ENCODE measurements at places on chromosomes 7 and 10.

DNA sequence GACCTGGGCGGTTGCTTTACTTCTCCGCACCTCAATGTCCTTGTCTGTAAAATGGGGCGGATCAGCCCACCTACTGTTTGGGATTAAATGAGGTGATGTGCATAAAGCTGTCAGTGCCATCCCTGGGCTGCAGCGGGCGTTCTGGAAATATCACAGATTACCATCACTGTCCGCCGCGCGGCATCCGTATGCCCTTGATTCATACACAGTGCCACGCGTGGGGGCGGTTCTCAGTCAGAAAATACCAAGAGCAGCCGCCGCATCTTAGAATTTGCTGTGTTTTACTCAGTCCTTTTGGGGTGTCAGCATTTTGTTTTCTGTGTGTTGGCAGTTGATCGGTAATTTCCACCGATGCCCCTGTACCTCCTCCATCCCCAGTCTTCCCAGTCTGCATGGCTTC, 338.8 kb downstream of the DPP6 start:
- DNase-seq: no peak

GRCh38 chr7:6444516-6445269, 3.1 kb downstream of the DAGLB start:
- peak; percentile 93 for DNase-seq

GRCh38 chr10:48306870-48307710, 613 bp downstream of the MAPK8 start:
- peak; percentile 41 for DNase-seq

DNA sequence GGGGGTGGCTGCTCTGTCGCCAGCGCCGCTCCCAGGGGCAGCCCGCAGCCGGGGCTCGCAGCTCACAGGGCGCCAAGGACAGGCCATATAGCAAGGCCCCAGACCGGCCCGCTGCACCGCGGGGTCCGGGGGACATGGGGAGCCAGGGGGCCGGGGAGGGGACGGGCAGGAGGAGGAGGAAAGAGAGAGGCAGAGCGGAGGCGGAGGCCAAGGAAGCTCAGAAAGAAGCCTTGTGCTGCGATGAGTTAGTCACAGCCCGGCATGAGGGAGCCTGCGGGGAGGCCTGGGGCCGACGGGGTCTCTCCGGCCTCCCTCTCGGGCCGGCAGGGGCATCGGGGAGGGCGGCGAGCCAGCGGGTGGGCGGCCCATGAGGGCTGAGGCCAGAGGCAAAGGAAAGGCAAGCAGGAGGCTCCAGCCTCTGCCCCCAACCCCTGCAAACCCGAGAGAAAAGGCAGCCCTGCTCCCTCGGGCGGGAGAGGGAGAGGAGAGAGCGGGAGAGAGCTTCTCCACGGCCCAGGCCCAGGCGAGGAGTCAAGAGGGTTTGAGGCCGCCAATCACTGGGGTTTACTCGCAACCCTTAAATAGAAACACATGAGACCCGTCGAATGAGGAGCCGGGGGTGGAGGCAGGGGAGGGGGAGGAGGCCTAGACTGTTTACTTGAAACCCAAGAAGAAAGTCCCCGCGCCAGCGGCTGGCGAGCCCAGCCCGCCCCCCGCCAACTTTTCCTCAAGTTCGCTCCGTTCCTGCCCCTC, 167.9 kb downstream of the NEURL1 start:
- DNase-seq: peak; percentile 80

- DNase-seq: no peak
Measured at GRCh38 chr10:103105462-103105861, 87.6 kb downstream of the NT5C2 start.

DNA sequence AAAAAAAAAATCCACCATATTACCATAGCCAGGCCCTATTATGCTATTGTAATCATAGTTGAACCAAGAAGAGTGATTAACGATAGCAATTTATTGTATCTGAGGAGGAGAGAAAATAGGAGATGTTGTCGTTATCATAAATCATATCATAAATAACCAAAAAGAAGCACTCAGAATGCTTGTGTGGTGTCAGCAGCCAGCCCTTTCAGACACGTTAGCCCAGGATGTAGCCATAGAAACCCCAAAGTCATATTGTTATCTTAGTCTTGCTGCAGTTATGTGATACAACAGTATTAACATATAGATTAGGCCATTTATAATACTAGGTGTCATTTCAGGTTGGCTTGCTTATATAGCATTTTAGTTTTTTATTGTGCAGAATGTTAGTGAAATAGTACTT, 102.2 kb upstream of the GATA3 start:
- no peak for DNase-seq

DNA sequence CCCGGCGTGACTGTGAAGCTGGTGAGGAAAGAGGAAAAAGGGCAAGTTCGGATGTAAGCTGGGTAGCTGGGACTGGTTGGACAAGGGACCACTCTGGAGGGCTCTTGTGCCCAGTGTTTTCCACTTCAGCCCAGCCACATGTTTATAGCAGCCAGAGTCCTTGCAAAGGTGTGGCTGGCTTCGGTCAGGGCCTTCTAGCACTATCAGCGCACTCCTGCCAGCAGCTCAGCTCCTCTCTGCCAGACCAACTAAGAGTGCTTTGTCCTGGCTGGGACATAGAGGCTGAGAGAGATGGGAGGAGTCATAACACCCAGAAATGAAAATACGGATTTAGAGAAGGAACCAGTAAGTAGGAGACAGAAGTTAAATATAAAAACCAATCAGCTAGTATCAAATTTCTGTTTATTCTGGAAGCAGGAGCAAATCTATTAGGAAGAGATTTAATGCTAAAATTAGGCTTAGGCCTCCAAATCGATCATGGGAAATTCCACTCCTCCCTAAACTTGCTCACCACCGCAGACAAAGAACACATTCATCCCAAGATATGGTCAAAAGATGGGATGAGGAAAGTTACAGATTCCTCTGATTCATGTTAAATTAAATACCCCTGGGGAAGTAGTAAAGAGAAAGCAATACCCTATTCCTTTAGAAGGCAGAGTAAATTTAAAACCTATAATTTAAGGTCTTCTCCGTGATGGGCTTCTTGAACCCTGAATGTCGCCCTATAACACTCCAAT, 135.0 kb downstream of the RALA start:
- no peak for DNase-seq

- no peak for DNase-seq
Measured at GRCh38 chr10:133422807-133423771, 1.3 kb downstream of the SPRN start.

DNA sequence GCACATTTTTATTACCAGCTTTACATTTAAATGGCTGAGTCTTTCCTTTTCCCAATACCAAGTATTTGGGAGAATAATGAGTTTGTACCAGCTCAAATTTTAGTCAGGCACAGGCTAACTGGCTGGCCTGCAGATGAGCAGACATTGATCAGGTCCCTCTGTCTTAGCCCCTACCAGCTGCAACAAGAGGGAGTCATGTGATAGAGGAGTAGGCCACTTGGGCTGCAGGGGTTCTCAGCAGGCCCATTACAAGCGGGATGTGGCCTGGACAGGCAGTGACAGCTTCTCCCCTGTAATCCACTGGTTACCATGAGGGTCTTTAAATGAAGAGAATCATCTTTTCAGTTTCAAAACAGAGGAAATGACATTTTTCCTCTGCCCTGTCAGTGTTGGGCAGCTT, 283.6 kb downstream of the SUGCT start:
- DNase-seq: no peak

- DNase-seq: no peak
Measured at GRCh38 chr10:120221873-120222485, 235.0 kb upstream of the PLPP4 start.

- no peak for DNase-seq
Measured at GRCh38 chr7:29271319-29271658, 76.7 kb downstream of the CHN2 start.

DNA sequence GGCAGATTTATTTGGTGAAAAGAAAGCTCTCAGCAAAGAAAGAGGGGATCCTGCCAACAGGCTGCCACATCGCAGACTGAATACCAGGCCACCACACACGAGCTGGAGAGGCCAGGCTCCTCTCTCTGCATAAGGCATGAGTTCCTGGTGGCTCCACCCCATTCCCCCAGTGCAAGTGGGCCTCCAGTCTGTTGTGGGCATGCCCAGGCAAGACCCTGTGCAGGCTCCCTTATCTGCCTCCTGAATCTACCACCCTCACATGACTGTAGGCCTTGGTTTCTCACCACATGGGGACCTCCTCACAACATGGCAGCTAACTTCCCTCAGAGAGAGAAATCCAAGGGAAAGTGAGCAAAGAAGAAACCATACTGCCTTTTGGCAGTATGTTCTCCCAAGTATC, 26.7 kb upstream of the CUL1 start:
- DNase-seq: no peak

DNA sequence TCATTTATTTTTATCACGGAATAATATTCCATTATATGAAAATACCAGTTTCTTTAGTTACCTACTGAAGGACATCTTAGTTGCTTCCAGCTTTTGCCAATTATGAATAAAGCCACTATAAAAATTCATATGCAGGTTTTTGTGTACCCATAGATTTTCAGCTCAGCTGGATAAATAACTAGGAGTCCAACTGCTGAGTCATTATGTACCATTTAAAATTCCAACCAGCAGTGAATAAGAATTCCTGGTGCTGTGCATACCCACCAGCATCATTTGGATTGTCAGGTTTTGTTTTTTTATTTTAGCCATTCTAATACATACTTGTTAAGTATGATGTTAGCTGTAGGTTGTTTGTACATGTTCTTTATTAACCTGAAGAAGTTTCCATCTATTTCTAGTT, 14.5 kb downstream of the FAM24B start:
- no peak for DNase-seq
